AG04449 (cell line): ENCODE measurements at places on chromosomes 7 and 10.

DNA sequence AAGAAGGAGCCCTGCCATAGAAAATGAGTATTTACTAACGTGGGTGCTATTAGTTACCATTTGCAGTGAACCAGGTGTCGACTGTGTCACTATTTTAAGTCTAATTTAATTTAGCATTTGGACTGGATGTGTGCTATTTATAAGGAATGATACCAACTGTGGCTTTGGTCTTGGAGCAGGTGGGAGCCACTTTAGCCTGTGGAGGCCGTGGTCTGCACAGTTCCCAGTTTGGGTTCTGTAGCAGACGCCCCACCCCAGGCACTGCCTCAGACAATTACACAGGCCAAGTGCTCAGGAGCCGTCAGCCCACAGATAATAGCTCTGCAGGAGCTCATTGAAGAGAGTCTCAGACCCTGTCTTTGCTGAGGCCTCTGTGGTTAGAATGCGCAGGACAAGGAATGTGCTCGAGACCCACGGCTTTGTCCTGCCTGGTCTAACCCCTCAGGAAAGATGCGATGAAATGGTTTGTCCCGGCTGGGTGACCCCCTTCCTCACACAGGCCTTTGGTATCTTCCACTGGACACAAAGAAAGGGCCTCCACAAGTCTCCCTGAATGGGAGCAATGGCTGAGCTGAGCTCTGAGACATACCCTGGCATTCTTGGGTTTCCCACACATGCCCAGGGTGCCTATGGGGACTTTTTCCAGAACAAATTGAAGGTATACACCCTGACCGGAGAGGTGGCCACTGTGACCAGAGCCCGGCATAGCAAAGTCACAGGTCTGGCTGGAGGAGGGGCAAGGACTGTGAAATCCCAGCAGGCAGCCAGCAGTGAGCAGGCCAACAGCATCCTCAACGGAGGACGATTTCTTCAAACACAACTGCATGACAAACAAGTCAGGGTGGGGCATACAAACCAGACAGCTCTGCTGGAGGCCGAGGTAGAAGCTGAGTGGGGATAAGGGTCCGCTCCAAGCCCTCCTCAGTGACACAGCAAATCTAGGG lies 251.2 kb downstream of the ARHGAP12 start:
- DNase-seq: no peak

DNA sequence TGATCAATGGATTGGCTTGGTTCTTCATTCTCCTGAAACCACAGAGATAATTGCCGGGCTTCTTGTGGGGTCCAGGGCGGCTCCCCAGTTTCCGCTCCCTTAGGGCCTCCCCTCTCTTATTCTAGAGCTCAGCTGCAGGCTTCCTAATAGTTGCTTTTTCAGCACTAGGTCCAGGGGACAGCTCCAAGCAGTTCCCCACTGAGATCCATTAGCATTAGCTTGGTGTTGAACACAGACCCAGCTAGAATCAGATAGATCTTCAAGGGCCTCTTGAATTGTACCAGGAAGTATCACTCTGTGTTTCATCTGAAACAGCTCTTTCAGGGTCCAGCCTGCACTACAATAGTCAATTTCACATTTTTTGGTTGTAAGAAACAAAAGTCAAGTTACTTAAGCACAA lies 238.7 kb downstream of the SEC23IP start:
- no peak for DNase-seq

DNA sequence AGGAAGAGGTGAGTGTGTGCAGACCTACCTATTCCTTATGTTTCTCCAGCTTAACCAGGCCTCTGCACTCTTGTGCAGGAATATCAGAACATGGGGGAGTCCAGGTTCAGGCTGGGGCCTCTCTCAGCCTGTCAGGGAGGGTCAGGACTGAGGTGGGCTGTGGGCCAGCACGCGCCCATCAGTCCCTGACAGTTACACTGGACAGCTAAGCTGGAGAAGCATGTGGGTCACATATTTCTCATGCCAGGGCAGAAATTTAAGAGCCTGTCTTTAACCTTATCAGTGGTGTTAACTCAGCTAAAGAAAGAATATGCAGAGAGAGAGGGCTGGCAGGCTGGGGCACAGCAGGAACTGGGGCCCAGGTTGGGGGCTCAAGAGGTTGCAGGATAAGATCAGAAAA lies 8.7 kb upstream of the POLD2 start:
- no peak for DNase-seq

DNA sequence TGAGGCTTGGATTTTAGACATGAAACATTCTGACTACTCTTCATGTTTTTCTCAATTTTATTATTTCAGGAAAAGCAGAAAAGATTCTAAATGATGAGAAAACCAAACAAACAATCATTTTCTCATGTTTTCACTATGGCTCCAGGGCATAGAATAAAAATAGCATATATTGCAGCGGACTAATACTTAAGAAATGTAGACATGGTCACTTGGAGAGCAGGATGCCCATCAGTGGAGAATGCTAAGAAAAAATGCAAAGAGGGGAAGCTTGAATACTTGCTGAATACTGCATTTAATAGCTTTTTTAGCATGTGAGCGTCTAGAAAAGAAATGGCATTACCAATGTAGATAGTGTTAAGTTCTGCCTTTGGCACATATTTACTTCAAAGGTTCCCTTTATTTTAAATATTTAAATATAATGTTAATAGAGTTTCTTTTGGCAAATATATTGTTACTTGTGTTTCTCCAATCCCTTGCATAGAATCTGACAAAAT lies 107.9 kb downstream of the PPP1R17 start:
- no peak for DNase-seq

DNA sequence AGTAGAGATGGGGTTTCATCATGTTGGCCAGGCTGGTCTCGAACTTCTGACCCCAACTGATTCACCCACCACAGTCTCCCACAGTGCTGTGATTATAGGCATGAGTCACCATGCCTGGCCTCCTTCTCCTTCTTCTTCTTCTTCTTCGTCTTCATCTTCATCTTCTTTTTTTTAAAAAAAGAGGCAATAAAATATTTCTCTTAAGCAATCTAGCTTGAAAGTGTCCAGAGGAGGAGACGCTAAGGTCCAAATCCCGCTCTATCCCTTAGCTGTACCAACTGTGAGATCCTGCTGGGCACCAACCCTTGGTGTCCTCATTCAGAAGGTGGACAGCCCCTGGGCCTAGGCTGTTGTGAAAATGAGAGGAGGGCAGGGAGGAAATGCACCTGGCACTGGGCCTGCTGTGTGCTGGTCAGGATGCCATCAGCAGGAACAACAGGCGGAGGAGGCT lies 13.9 kb upstream of the PSAP start:
- no peak for DNase-seq

DNA sequence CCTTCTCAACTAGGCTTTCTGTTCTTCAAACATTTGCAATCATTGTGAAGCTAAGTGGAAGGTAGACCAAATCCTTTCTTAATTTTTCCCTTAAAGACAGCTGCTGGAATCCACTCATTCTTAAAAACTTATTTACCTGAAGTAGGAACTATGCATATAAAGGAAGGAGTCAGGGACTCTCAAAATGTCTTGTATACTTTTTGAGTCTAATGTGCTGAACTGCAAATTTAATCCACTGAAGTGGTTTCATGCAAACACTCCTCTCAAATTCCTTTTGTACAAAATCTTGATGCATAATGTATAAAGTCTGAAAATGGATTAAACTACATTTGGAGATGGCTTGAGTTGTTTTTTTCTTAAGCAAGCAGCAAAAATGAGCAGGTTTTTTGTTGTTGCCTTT lies 118.0 kb downstream of the CABCOCO1 start:
- DNase-seq: no peak

DNA sequence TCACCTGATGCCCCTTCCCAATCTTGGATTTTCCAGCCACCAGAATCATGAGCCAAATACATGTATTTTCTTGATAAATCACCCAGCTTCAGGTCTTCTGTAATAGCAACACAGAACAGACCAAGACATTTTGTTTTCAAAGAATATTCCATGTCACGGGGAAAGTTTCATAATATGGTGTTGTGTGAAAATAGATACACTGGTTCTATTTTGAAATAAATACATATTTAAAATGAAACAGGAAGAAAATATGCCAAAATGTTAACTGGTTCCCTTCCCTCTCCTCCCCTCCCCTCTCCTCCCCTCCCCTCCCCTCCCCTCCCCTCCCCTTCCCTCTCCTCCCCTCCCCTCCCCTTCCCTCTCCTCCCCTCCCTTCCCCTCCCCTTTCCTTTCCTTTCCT lies 30.3 kb upstream of the CAMK1D start:
- no peak for DNase-seq

DNA sequence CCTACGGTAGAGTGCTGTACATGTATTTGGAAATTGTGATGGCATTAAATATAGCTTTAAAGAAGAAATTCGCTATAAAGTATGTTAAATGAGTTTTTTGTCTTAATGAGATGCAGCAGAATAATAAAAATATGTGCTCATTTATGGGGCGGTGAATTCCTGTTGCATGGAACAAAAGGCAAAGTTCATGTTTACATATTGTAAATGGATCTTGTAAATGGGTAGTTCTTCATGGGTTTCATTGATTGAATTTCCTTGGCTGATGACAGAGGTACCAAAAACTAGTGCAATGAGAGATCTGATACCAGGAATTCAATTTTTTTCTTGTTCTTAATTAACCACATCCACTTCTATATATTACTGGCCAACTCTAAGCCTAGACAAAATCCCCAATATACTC lies 284.2 kb downstream of the SUGCT start:
- DNase-seq: no peak

DNA sequence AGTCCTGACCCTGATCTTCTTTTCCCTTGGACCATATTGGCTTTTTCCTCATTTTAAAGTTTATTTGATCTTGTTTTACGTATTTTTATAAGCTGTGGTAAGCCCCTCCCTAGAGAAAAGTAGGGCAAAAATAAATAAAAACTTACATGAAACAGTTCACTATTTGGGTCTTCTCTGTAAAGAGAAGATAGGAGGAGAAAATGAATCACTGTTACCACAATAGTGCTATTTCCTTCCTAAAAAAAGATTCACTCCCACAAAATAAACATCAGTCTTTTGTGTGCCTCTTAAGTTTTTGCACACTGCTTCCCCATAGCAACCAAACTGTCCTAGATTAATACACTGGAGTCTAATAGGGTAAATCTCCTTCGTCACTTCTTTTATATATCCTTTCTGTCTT lies 1.4 kb upstream of the SVIL start:
- no peak for DNase-seq

DNA sequence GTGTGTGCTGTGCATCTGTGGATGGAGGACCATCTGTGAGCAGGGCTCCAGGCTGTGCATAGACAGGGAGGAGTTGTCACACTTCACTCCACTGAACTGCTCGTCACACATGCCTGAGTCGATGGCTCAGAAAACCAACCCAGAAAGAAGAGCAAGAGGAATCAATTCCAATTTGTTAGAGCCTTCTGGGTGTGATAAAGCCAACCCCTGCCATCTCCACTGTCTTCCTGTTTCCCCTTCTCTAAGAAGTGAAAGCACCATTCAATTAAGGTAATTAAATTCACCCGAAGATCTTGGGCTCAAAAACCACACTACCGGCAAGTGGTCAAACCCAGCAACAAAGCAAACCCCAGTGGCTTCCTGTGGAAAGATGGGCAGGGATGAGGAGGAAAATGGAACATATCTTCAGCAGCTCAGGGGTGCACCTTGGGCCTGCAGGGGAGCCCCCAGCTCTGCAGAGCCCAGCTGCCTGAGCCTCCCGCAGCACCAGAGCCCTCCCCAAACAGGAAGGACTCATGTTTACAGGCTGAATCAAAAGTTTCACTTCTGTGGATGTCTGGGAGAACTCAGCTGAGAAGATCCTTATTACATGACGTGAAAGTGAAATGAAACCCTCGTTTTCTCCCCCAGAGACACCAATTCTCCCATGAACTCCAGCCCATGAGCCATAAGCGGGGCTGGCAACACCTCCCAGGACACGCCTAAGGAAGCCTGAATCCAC lies 10.9 kb downstream of the C10orf71 start:
- no peak for DNase-seq

DNA sequence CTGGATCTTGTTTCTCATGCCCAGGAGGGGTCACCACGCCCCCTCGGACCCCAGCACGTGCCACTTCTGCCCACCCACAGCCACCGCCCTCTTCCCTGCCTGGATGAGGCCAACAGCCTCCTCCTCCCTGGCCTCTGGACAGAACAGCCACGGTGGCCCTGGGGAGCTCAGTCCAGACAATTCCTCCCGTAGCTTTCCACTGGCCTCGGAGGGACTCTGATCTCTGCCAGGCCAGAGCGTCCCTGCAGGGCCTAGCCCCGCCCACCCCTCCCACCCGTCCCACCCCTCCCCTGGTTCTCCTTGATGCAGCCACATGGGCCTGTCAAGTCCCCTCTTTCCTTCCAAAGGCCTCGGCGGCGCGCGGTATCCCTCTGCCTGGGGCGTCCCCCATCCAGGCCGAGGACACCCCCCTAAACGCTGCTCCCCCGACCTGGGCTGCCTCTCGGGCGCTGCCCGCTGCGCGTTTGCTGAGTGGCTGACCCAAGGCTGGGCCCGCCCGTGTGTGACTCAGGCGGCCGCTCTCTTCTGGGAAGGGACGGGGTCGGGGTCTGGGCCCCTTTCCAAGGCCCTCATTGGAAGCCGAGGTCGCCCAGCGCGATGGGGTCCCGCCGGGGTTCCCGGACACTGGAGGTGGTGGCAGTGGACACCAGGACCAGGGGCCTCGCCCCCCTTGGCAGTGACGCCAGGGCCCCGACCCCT lies 557 bp downstream of the TMEM120A start:
- DNase-seq: no peak

GRCh38 chr7:7203813-7204575 lies 21.6 kb downstream of the C1GALT1 start:
- DNase-seq: no peak

DNA sequence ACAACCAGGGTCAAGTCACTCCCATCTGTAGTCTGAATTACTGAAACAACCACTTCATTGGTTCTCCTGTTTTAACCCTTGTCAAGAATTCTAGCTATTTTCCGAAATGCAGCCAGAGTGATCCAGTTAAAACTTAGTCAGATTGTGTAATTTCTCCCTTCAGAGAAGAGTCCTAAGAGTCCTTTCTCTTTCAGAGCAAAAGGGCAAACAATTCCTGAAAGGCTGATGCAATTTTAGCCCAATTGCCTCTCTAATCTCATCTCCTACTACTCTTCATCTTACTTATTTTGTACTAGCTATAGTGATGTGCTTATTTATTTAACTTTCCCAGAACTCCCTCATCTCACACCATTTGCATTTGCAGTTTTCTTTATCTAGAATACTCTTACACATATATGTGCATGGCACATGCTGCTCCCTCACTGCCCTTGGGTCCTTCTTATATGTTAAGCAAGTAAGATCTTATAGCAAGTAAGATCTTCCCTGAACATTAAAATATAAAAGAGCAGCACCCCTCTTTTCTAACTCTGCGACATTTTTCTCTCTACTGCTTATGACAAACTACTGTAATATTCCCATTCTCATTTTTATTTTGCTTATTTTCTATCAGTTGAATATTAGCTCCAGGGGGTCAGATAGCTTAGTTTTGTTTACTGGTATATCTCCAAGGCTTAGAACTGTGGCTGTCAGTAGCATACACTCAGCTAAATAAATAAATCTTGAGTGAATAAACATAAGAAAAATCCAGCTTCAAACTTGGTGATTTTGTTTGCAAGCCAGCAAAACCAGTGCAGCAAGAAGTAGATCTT lies 44.6 kb downstream of the HGF start:
- no peak for DNase-seq
